Fibroblast of skin of abdomen (primary cell): ENCODE measurements at places on chromosomes 1 and 21.

DNA sequence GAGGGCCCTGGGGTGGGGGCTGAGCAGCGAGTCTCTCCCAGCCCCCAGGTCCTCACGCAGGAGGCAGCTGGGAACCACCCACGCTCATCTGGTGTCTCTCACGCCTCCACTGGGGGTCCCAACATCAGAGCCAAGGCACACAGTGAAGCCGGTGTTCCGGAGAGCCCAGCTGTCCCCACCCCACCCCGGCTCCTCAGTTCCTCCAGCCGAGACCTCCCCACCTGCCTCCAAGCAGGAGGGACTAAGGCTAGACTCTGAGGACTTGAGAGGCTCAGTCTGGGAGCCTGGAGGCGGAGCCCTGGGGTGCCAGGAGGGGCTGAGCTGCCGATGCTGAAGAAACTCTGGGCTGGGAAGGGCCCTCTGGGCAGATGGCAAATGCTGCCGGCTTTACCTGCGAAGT, 1.6 kb upstream of the HPCA start:
- no peak for DNase-seq

DNA sequence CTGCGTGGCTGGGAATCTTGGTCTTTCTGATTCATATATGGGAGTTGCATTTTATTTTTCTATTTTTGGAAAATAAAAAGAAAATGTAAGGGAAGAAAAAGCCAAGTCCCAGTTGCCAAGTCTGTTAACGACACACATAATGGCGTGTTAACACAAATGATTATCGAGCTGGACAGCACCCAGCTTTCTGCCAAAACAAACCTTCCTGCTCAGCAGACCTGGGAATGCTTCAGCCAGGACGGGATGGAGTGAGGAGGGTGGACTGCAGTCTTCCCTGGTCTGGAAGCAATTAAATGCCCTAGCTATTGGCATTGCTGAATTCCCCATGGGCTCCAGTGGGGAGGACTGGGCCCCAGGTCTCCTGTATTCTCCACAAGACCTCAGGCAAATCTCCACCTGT, 184.2 kb upstream of the USP24 start:
- peak; percentile 20 for DNase-seq

- no peak for DNase-seq
Observed at GRCh38 chr1:12130466-12131130, 36.2 kb upstream of the TNFRSF1B start.

- no peak for DNase-seq
Observed at GRCh38 chr1:225923381-225923691, 714 bp downstream of the PYCR2 start.

DNA sequence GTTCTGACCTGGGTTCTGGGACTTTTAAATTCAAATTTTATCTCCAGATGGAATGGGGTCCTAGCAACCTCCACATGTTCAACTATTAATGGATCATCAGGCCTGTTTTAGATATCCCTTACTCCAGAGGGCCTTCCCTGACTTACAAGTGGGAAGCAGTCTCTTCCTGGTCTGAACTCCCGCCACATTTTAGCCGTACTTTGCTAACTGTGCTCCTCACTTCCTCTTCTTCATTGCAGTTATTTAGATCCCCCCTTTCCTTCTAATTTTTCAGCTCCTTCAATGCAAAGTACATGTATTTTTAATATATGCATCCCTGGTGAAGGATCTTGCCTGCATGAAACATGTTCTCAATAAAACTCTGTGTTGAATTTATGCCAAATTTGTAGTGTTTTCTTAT, 3.7 kb downstream of the CD1A start:
- DNase-seq: no peak

- peak; percentile 39 for DNase-seq
Observed at GRCh38 chr1:14822493-14822892, 224.0 kb downstream of the KAZN start.
